GM12891 (cell line): ENCODE measurements at places on chromosomes 6 and 20.
A peak's percentile ranks its signal among the peaks of the same experiment; 100 is the strongest.

DNA sequence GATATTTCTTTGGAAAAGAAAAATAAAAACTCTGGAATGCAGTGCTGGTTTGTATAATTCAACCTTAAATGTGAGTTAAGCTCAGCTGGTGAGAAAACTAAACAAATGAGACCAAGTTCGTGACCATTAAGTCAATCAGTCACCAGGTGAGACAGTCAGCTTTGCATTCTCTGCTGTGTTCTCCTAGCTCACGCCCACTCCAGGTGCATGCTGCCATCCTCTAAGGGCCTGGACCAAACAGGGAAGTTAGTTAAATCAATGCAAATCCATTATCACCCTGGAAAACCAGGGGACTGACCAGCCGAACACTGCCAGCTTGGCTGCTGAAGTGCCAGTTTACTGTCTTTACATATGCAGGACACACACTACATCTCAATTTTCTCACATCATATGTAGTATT lies 7.2 kb downstream of the TPBG start:
- no peak for DNase-seq

DNA sequence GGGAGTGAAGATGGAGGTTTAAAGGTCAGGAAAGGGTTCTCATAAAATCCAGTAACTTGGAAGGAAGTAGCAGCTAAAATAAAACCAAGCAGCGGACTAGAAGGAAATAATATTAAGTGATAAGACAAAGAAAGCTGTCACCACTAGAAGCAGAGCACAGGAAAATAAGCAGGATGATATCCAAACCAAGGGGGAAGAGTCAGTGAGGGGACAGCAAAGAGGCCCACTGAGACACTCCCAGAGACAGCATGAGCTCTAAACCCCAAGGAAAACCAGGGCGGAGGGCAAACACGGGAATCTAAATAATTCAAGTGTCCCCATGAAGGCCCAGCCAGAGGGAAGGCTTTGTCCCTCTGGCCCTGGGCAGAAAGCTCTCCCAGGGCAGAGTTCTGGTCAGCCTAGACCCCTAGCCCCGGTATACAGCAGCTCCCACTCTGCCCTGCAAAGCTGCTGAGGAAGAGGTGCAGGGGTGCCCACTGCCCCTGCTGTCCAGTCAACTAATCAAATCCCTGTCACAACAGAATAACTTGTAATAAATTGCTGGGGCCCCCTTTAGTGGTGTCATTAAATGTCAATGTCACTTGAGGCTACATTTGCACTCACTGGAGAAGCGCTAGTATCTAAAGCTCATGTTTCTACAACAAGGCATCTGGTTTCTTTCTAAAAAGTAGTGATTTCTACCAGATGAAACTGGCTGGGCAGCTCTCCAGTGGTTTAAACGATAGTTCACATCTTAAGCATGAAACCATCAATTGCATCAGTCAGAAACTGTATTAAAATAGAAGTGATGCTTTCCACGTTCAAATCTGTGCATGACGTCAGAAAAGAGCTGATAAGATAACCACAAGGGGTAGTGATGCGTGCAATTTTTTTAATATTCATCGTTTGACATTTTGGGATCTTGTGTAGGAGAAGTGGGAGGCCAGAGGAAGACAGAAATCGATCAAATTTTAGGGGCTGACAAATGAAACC lies 13.6 kb downstream of the PDE10A start:
- no peak for DNase-seq

DNA sequence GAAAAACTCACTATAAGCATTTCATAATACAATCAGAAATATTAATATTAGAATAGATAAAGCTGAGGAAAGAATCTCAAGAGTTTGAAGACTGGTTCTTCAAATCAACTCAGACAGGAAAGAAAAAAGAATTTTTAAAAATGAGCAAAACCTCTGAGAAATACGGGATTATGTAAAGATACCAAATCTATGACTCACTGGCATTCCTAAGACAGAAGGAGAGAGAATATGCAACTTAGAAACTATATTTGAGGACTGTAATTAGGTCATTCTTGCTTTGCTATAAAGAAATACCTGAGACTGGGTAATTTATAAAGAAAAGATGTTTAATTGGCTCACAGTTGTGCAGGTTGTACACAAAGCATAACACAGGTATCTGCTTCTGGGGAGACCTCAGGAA lies 665.1 kb downstream of the RNF144B start:
- DNase-seq: no peak

DNA sequence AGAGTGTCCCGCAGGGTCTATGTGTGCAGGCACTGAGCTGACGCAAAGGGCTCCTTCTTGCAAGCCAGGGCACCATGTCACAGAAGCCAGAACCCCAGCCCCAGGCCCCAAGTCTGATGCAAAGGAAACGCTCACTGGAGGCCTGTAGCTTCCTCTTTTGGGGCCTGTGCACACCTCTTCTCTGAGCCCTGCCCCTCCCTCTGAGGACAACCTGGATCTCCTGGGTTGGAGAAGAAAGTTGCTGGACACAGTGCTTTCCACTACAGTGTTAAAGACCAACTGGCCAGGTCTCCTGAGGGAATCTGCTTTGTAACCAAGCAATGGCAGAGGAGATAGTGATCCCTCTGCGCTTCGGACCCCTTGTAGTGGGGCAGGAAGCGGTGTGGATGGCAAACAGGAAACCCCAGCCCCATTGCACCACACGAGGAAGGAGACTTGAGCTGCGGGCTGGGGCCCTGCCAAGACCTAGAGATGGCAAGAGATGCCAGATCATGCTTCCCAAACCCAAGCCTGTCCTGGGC lies 90.0 kb downstream of the PRND start:
- no peak for DNase-seq

- no peak for DNase-seq
Measured at GRCh38 chr6:140403020-140403419, 1028.6 kb upstream of the CITED2 start.

DNA sequence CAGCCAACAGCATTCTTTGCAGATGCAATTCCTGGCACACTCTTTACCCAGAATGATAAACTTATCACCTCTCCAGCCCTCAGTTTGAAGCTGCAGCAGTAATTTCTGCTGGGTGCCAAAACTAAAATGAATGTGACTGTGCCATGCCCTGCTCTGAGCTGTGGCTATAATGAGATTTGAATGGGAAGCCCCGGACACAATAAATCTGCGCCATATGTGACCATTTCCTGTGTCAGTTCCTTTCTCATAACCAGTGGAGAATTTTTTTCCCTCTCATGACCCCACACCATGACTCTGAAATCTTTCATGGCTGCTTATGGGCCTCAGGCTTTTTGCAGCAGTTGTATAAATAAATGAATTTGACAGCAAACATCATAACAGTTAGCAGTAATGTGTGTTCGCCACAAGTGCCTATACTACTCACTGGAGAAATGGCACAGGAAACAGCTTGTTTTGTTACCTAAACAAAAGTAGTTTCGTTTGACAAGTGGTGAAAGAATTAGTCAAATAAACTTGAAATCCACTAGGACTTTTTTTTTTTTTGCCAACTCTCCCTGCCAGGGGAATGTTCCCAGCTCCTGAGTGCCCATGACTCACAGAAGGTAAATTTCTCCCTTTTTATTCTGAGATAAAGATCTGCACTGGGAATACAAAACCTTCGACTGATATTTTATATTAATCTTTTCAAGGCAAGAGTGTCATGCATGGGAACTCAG lies 408.4 kb downstream of the PKHD1 start:
- no peak for DNase-seq

DNA sequence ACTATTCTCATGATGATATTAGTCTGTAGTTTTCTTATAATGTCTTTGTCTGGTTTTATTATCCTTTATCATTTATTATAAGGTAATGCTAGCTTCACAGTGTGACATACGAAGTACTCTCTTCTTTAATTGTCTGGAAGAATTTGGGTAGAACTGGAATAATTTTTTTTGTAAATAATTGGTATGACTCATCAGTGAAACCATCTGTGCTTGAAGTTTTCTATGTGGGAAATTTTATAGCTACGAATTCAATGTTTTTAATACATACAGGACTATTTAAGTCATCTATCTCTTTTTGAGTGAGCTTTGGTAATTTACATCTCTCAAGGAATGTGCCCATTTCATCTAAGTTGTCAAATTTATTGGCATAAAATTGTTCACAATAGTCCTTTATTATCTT lies 86.3 kb downstream of the SOD2 start:
- no peak for DNase-seq

- no peak for DNase-seq
Measured at GRCh38 chr6:156113631-156114030, 658.0 kb upstream of the NOX3 start.

GRCh38 chr20:43925801-43926200 lies 11.1 kb downstream of the TOX2 start:
- DNase-seq: no peak

DNA sequence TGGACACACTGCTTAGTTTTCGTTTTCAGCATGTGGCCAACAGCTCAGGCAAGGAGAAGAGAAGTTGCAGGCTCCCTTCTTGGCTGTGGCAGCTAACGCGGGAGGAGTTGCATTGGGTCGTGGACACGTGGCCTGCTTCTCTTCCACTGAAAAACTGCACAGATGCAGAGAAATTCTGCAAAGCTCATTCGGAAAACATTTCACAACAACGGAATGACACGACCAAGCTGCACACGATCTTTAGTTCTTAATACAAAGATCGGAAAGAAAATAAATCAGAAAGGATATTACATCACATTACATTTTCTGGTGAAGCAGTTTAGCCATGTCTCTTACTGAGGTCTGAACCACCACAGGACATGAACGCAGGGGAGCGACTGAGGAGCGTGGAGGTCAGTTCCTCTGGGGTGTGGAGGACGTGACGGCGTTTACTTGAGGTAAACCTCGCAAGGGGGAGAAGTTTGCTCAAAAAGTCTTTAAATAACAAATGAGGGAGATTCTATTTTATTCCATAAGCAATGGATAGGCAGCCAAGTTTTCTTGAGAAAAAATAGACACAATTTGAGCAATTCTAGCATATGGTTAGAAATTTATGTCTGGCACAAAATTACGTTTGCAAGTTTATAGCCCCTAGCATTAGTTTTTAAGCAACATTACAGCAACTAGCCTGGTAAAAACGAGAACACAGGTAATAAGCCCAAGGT lies 178.3 kb downstream of the THBS2 start:
- DNase-seq: no peak

GRCh38 chr6:136791296-136792094 lies 782 bp downstream of the MAP3K5 start:
- no peak for DNase-seq

DNA sequence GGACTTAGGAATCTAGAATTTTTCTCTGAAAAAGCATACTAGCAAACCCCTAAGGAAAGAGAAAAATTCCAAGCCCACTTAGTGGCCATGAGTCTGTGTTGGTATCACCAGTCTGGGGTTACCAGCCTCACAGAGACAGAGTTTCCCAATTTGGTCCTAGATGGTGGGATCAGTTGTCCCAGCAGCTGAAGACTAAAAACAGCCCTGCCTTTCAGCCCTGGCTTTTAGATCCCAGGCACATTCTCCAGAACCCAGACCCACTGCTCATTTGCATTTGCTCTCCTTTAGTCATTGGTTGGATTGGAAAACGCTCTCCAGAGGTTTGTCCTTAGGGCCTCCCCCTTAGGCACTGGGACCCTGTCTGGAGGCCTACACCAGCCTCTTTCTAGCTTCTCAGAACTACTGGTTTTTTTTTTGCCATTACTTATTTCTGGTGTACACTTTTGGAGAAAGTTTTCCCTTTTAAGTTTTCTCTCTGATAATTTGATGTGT lies 39.1 kb upstream of the FOXO3 start:
- no peak for DNase-seq

- no peak for DNase-seq
Measured at GRCh38 chr6:169415179-169415578, 161.5 kb upstream of the THBS2 start.

- DNase-seq: no peak
Measured at GRCh38 chr20:10629946-10630650, 43.7 kb downstream of the JAG1 start.

DNA sequence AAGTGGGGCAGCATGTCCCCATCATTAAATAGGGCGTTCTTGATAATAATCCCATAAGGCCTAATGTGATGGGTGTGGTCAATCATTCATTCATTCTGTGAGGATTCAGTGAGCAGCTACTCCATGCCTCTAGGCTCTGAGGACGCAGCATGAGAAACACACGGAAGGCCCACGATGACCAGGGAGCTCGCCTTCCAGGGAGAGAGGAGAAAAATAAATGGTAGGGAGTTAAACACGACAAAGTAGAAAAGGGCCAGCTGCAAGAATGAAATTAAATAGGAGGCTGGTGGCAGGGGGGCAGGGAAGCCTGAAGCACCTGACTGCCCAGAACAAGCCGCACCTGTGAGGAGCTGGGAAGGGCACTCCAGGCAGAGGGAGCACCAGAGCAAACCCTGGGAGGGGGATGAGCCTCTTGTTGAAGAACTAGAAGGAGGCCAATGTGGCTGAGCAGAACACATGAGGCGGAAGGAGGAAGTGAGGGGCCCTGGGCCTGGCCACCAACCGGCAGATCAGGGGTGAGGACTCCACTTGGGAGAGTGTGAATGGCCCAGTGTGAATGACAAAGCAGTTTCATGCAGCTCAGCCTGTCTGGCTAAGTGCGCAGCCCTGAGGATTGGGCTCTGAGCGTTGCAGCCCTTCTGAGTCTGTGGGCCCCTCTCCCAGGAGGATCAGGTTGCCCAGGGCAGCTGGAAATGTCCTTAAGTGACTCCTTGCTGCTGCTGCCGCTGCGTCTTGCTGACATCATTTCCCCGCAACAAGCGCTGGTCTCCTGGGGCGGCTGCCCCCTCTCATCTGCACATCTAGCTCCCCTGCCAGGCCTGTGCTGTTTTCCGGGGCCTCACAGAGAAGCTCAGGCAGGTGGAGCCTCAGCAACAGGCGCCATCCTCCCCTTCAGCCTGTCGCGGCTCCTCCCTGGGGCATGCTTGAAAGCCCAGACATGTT lies 99.9 kb downstream of the CDH26 start:
- no peak for DNase-seq

GRCh38 chr6:84422380-84422968 lies 195.0 kb upstream of the CEP162 start:
- peak; percentile 2 for DNase-seq

GRCh38 chr20:24723647-24724352 lies 225.3 kb upstream of the CST7 start:
- DNase-seq: no peak

GRCh38 chr20:47552996-47553395 lies 51.3 kb downstream of the NCOA3 start:
- no peak for DNase-seq

DNA sequence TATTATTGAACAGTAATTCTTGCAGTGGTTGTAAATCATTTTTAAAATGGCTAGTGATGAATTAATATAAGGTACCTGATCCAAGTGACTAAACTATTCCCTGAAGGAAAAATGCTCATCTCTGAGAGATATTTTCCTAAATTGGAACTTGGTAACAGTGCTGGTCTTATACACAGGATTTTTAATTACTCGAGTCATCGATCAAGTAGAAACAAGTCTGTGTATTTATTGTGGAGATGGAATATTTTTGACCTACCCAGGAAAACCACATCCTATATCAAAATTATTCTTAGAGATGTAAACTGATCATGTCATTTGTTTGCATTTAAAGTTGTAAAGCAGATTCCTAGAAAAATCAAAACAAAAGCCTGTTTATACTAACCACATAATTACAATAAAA lies 166.9 kb downstream of the MOXD1 start:
- DNase-seq: no peak

GRCh38 chr20:23005776-23006175 lies 29.3 kb upstream of the SSTR4 start:
- DNase-seq: no peak

GRCh38 chr6:156686301-156686994 lies 90.7 kb upstream of the ARID1B start:
- DNase-seq: no peak
